ENCODE measurements at places on chromosomes 2 and 18.

GRCh38 chr2:191114403-191114886 lies 36.3 kb downstream of the STAT4 start:
- DNase-seq = peak; percentile 84

DNA sequence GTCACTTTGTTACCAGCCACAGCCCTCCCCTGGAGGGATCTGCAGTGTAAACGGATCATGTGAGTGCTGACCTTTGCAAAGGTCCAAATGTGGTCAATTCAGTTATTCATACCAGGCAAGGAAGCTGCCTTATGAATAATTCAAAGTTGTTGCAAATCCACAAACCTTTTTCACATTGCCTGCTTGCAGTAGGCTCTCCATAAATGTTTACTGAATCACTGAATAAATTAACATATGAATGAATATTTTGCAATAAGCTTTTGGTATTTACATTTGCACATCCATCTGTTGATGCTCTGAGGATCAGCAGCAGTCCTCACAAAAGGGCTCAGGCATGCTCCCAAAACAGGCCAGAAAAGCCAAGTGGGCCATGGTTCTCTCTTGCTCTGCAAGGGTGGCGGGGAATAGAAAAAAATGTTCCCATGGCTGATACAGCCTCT lies 156.8 kb downstream of the VAPA start:
- DNase-seq = no peak

- DNase-seq = no peak
These were observed 215.2 kb upstream of the NT5C1B start for GRCh38 chr2:18804536-18804935.

DNA sequence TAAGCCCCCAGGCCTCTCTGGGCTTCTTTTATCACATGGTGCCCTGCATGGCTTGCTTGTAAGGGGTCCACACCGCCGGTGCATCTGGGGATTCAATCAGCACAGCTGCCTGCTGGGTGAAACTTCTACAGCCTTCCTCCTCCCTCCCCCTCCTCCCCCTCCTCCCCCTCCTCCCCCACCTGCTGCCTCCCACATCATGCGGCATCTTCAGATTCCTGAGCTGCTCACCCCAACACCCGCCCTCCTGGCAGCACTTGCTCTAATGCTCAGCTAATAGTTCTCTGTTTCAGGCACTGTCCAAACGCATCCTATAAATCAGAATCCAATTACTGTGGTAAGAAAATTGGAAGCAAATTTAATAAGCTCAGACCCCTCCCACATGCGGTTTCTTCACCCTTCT lies 150.7 kb downstream of the GALNT14 start:
- DNase-seq = no peak

DNA sequence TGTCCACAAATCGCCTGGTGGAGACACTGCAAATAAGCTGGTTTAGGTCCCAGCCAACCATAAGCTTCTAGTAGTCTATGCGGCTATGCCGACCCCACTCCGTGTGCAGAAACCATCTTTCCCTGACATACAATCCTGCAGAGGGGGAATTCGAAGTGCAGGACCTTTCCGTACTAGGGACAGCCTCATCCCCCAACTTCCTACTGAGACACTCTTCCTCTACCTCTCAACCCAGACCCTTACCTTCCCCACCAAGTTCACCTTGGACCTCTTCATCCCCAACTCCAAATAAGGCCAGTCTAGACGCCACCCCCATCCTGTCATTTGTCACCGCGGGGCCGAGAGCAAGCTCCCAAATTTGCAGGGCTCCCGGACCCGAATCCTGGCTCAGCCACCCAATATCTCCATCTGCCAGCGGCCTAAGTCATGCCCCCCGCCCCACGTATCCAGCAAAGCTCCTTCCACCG lies 496 bp downstream of the SUCLG1 start:
- DNase-seq = no peak

- no peak for DNase-seq
These were observed 622.3 kb upstream of the ACVR2A start for GRCh38 chr2:147222506-147222905.

DNA sequence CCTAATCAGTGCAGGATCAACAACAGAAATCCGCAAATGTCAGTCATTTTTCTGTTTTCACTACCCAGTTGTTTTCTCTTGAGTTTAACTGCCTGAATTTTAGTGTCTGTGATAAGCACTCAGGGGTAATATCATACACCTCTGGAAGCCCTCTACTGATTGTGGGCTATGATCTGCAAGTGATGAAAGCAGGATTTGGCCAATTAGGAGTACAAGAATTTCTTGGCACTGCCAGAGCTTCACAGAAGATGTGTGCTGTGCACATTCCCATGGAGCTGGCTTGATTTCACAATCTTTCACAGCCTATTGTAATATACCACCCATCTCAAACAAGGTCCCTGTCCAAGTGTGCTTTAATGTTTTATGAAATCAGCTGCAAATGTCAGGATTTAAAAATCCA lies 27.3 kb upstream of the TDRD15 start:
- no peak for DNase-seq

DNA sequence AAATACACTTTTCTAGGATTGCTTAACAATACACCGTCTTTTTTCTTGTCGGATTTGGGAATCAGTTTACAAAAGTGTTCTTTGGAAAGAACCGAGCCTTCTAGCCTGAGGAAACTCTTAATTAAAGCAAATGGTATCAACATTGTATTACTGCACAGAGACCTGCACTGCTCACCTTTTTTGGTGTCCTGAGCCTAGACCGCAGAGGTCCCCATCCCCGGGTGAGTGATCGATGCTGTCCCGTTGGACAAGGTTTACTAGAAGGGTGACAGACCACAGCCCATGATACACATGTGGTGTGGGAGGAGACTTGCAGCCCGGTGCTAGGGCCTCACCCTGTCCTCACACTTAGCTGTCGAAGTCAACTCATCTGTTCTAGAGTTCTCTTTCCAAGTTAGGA lies 55.3 kb downstream of the TSHZ1 start:
- no peak for DNase-seq

DNA sequence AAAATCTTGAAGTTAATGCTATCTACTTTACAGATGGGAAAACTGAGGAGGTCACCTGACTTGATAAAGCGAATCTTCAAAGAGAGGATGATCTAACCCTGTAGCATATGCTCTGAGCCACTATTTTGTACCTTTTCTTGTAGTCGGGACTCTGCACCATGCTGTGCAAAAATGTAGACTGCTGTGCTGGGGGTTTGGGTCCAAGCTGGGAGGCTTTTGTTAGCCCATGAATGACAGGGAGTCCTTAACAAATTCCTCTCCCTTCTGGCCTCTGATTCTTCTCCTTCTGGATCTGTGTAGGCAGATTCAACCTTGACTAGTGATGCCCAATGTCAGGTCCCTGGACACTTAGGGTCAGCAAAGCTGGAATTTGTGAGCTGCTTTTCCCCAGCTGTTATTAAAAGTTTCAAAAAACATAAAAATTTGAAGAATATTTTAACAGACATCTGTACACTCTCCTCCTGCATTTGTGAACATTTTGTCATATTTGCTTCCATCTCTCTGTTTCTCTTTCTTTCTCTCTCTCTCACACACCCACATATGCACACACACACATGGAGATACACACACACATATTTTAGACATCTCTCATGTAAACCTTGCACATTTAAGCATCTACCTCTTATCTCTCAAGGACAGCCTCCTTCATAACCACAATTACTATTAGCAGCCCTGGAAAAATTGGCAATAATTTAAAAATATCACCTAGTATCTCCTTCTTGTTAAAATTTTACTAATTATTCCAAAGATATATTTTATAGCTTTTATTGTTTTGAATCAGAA lies 335.0 kb upstream of the TRIB2 start:
- no peak for DNase-seq

DNA sequence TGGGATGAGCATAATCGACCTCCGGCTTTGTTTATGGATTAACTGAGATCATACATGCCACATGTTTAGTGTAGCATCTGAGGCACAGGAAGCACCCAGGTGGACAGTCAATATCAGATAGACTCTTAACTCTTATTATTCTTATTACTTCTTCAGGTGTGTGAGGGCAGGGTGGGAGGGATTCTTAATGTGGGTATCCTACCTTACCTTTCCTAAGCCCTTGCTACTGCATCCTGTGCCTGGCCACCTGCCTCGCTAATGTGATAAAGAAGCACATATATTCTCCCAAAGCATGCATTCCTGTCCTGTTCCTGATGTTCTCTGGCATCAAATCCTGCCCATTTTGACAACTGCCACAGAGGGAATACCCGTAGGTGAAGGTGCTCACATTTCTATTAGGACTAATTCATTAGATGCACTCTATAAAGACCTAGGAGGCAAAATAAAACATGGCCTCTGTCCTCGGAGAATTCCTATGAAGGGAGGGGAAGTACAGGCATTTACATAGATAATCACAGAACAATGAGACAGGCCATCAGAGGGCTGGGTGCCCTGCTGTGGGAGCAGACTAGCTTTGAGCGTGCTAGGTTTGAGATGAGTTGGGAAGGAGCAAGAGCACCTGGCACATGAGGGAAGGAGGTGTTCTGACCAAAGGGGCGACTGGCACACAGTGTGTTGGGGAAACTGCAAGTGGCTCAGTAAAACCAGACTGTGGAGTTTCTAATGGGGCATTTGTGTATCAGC lies 19.5 kb upstream of the CELF4 start:
- DNase-seq = no peak

- no peak for DNase-seq
These were observed 13.7 kb downstream of the SOS1 start for GRCh38 chr2:39107156-39107555.

Data from MV-4-11 (cell line).